Mucosa of gallbladder (tissue), 1 donor: ENCODE measurements at places on chromosomes 11 and 22. TPM values are rescaled to one million over a fixed set of nuclear protein-coding genes. Genes with fewer than 3 reads are reported as not detected.

OR8D1 gene
- total RNA-seq = not detected

TMEM25 gene
- 41.5 TPM for total RNA-seq

ANO9 gene
- 49.3 TPM for total RNA-seq

KRTAP5-8 gene
- total RNA-seq = not detected

CDC45 gene
- 1.6 TPM for total RNA-seq

RHOD gene
- total RNA-seq = 23.3 TPM

CCDC73 gene
- not detected for total RNA-seq

INCENP gene
- 22.8 TPM for total RNA-seq

CNGA4 gene
- total RNA-seq = 0.26 TPM
